ENCODE measurements at places on chromosomes 4 and X.

- DNase-seq = no peak
These were observed 18.9 kb upstream of the FBXW7 start for GRCh38 chr4:152554742-152555141.

DNA sequence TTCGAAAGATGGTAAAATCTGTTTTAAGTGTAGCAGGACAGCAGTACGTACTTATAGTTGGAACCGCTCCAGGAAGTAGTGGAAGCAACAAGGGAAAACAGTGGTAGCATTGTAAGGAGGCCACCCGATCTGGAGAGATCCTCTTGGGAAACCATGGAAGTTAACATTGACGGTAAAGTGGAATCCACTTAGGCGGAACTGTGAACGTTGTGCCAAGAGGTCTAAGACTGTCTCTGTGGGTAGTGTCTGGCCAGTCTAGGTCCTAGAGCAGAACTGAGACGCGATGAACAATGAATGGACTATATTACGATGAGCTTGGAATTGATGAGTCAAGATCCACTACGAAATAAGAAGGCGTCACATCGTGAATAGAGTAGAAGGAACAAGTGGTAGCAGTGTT, 124.0 kb downstream of the TENM3 start:
- no peak for DNase-seq

- no peak for DNase-seq
These were observed 79.3 kb downstream of the FBXW7 start for GRCh38 chr4:152456609-152457008.

GRCh38 chr4:88759895-88760290, 62.3 kb upstream of the NAP1L5 start:
- no peak for DNase-seq

- DNase-seq = no peak
These were observed 915.4 kb downstream of the CENPC start for GRCh38 chr4:66629927-66630326.

GRCh38 chr4:129970801-129971200, 874.8 kb downstream of the C4orf33 start:
- DNase-seq = no peak

DNA sequence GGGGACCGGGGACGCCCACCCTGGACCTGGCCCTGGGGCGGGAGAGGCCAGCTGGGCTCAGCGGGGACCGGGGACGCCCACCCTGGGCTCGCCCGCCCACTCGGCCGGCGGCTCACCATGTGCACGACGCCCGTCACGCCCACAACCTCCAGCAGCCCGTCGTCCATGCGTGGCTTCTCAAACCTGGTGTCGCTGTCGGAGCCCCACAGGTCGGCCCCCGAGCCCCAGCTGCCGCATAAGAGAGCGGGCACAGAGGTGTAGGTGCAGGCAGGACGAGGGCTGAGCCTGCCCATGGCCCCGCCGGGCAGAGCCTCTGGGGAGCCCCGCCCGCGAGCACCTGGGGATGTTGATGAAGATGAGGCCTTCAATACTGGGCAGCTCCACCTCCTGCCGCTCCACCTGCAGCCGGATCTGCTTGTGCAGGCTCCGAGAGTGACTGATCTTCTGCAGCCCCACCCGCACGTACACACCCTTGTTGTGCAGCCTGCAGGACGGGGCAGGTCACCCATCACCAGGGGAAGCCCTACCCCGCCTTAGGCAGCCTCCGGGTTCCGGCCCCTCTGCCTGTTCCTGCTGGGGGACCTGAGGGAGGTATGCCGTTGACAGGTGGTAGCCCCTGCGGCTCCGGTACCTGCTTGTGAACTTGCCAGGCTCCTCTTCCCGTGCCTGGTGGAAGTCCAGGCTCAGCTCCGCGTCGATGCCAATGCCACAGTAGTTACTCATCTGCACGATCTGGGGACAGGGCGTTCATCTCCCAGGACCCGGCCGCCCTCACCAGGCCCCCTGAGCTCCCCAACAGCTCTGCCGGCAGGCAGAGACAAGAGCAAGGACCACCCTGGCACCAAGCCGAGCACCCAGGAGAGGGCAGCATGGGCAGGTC, 11.8 kb downstream of the DGKQ start:
- DNase-seq = peak; percentile 11

DNA sequence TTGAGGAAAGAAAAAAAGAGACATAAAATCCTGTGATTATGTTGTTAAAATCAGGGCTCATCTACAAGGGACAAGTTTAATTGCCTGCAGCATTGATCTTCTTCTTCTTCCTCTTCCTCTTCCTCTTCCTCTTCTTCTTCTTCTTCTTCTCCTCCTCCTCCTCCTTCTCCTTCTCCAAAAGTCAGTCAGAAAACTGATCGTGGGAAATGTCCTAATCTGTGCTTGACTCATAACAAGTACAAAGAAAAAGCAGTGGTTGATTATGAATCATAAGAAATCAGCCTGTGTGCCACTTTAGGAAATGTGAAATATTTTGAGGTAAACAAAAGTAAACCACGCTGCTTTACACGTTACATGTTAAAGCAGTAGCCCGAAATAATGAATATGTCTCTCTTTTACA, 2.7 kb upstream of the ATP10D start:
- no peak for DNase-seq

DNA sequence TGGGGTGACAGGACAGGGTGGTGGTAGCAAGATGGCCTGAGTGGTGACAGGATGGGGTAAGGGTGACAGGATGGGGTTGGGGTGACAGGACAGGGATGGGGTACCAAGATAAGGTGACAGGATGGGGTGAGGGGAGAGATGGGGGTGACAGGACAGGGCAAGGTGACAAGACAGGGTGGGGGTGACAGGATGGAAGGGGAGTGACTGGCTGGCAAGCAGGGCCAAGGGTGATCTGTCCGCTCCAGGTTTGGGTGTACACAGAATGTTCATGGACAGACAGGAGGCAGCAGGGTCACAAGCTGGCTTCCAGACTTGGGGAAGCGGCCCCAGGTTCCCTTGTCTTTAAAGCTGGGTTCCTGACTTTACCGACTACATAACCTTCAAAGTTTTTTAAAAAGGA, 23.3 kb downstream of the RNF212 start:
- no peak for DNase-seq

GRCh38 chr4:71501992-71502391, 163.2 kb downstream of the SLC4A4 start:
- no peak for DNase-seq

- no peak for DNase-seq
These were observed 10.7 kb upstream of the FBXL5 start for GRCh38 chr4:15665753-15666365.

- no peak for DNase-seq
These were observed 28.4 kb upstream of the SULT1E1 start for GRCh38 chr4:69888336-69888735.

DNA sequence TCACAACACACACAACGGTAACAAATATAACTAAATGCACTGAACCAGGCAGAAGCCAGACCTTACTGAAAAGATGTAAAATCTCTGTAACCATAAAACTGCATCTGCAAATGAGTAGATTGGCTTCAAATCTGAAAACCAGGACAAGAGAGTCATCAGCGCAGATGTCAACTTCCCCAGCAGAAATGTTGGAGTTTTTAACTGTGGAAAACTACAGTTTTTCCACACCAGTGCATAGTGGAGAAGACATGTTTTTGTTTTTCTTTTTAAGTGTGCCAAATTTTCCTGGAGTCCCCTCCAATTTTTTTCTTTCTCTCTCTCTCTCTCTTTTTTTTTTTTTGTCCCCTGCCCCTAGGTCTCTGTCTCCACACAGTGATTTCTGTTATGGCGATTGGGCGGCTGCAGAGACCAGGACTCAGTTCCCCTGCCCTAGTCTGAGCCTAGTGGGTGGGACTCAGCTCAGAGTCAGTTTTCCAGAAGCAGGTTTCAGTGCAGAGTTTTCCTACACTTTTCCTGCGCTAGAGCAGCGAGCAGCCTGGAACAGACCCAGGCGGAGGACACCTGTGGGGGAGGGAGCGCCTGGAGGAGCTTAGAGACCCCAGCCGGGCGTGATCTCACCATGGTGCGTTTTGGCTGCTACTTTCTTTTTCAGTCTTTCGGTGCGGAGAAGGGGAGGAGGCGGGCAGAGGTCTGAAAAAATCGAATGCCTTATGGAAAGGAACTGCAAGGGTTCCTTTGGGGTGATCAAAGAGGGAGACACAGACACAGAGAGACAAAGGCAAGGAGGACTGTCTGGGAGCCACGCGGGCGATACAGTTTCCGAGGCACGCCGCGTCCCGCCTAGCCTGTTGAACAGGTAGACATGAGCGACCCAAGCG, at the start of gene GUCY1A1:
Gene GUCY1A1 (plus strand): TSS at position 505 of the 878 bp plus-strand sequence. CDS start 30,020 bp downstream, outside the sequence.
- peak; percentile 64 for DNase-seq

DNA sequence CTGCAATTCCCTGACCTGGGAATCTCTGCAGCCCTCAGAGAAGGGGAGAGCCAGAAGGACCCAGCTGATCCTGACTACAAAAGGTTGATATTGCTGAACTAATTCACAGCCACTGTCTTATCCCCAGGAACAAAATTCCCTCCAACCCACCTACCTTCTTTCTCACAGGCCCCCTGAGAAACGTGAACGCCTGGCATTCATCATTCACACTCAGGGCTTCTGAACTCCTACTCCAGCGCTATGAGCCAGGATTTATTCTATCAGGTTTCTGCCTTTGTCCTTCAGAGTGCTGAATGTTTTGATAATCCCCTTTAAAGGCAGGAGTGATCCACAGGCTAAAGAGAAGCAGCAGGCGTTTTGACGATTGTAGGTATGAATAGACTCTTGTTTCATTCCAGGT, 76.5 kb downstream of the KCNIP4 start:
- DNase-seq = no peak

DNA sequence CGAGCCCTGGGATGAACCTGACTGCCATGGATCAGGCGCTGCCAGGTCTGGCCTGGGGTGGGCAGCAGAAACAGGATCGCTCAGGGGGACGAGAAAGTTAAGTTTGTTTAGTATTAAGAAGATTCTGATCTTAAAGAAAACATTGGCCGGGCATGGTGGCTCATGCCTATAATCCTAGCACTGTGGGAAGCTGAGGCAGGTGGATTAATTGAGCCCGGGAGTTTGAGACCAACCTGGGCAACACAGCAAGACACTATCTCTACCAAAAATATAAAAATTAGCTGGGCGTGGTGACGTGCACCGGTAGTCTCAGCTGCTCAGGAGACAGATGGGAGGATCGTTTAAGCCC, 696 bp upstream of the FLNA start:
- no peak for DNase-seq

DNA sequence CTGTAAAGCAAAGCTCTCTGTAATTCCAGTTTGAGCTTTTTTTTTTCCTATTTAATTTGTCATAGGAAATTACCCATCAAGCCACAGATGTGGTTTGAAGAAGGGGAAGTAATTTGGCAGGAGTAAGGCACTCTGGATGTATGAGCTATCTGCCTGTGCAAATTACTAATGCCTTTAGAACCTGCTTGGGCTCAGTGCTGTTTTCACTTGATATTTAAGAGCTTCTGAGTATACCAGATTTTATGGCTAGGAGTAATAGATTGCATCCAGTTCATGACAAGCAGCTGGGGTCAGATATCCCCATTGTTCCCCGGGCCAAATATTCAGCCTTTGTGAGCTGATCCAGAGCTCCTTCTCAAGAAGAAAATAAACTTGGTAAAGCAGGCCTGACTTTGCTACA, 89.1 kb downstream of the DCAF8L2 start:
- DNase-seq = no peak

GRCh38 chr4:157052429-157053040, 23.4 kb upstream of the GLRB start:
- no peak for DNase-seq

DNA sequence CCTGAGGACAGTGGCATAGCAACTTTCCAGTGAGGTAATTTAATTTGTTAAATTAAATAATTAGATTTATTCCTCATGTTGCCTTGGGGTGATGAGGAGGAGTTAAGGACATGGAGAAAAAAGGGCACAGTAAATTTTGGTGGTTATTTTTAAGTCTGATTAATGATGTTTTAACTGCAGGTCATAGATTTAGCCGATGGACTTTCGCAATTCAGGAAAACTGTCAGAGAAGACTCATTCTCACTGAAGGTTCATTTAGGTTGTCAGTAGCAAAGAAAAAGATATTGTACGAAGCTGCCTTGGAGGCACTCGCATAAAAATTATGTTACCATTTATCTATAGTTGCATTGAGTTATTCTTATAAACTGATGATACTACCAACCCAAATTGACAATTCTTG, 164.2 kb upstream of the PITX2 start:
- DNase-seq = no peak

DNA sequence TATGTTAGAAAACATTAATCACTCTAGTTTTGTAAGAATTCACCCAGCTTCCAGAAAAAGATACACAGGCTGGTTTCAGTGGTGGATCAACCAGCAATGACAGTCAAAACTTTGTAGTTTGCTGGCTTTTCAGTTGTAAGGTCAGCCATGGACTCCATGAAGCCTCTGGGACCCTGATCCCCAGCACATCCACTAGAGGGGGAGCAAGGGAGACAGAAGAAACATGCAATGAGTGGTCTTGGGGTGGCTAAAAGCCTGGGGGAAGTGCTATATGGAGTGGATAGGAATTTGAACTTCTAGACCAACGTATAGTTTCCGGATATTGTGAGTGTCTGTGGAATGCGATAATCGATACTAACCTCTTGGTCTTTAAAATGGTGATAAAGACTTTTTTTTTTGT, 72.7 kb downstream of the AFF2 start:
- DNase-seq = no peak

GRCh38 chrX:153920546-153920945, 5.5 kb downstream of the ARHGAP4 start:
- no peak for DNase-seq

- DNase-seq = no peak
These were observed 28.3 kb upstream of the DYNLT3 start for GRCh38 chrX:37875675-37876074.

GRCh38 chrX:42837101-42837726, 59.3 kb upstream of the PPP1R2C start:
- DNase-seq = no peak

DNA sequence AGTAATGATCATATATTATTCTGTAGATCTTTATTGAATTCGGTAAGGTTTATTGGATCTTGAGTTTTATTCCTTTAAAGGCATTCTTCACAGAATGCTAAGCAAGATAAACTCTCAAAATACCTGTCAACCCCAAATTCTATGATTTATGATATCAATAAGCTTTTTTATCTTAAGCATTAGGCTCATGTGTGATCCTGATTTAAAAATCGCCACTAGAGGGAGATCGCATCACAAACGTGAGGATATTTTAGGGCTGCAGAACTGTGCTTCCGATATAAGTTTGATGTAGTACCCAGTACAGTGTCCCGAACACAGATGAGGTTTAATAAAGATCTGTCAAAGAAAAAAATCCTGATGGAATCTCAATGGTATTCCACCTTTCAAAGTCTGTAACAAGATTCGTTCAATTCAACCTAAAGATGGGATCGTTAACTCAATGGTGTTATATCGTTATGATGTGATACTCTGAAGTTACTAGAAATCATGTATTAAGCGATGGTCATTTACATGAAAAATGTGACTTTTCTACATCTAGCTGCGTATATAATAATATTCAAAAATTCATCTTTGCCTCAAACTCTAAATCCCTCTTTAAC, 169.0 kb downstream of the CORIN start:
- DNase-seq = peak; percentile 22

- DNase-seq = no peak
These were observed 529.1 kb downstream of the PPARGC1A start for GRCh38 chr4:23360718-23361117.
